ENCODE measurements at places on chromosomes 11 and 22.

GRCh38 chr11:22703591-22703990 lies 37.2 kb downstream of the GAS2 start:
- DNase-seq: no peak

- DNase-seq: no peak
Observed at GRCh38 chr22:47558828-47559700, 796.6 kb downstream of the TBC1D22A start.

GRCh38 chr11:129658526-129658867 lies 157.2 kb upstream of the TMEM45B start:
- DNase-seq: no peak

DNA sequence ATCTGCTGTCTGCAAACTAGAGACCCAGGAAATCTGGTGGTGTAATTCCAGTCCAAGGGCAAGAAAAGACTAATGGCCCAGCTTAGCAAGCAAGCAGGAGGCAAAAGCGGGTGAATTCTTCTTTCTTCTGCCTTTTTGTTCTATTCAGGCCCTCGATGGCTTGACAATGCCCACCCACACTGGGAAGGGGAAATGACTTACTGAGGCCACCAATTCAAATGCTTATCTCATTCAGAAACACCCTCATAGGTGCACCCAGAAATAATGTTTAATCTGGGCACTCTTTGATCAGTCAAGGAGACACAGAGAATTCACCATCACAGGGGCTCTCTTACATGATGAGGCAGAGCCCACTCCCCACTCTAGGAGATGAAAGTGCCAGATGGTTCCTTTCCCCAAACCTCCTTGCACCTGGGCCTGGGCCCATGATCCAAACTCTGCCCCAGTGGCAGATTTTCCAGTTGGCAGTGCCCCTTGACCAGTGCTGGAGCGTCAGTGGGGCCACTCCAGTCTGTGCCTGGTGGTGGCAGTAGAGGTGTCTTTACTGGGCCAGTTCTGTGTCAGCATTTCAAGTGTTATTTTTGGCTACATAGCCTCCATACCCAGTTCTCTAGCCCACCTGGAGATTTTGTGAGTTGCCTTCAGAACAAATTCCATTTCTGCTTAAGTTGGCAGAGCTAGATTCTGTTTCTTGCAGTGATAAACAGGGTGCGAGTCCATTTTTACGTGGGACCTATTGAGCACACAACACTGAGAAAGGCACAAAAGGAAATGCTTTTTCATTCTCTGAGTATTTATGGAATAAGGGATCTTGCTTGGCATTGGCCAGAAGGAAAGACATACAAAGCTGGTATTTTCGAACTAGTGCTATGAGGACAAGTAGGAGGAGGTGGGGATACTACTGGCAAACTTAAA lies 7.5 kb downstream of the ELMOD1 start:
- no peak for DNase-seq

GRCh38 chr11:74671520-74672196 lies 59.6 kb downstream of the CHRDL2 start:
- no peak for DNase-seq

DNA sequence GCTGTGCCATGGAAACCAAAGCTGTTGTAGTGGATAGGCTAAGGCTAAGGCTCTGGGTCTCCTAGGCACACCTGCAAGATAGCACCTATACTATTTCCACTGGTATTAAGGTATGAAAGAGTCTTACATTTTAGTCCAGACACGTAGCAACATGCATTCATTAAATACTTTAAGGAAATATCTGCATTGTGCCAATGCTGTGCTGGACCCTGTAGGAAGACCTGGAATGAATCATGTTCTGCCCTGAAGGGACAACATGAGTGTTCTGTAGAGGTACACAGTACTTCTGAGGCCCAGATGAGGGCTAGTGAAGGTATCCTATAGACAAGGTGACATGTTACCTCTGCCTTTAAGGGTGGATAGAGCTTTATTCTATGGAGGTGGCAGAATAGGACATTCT lies 35.2 kb upstream of the RRM1 start:
- DNase-seq: no peak

- no peak for DNase-seq
Observed at GRCh38 chr11:120116966-120117365, 20.9 kb downstream of the TRIM29 start.

DNA sequence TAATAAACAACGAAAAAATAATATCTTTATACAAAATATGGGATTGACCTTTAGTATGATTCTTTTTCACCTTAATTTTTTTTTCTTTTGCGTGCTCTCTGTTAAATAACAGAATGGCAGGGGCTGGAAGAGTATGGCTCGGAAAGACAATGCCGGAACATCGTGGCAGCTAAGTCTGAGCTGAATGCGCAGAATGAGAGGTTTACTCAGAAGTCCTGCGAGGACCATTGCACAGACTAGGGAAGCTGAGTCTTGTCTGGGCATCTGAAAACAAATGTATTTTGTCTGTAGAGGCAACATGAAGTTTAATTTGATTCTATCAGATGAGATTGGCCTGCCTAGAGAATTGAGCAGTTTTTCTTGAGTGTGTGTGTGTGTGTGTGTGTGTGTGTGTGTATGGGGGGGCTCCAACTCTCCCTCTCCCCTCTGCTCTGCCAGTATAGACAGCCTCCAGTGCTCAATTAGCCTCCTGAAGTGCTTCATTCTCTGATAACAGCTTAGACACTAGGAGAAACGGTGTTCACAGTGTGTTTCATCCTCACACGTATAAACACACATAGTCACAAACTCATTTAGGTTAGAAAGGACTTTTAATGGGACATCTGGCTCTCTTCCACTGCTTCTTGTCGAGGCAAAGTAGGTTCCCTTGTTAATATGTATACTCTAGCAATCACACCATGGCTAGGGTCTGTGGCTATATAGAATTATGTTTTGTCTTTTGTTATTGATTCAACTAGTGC lies 244.3 kb upstream of the SORL1-AS1 start:
- DNase-seq: no peak

GRCh38 chr11:64124147-64124546 lies 41.8 kb downstream of the MACROD1 start:
- no peak for DNase-seq

DNA sequence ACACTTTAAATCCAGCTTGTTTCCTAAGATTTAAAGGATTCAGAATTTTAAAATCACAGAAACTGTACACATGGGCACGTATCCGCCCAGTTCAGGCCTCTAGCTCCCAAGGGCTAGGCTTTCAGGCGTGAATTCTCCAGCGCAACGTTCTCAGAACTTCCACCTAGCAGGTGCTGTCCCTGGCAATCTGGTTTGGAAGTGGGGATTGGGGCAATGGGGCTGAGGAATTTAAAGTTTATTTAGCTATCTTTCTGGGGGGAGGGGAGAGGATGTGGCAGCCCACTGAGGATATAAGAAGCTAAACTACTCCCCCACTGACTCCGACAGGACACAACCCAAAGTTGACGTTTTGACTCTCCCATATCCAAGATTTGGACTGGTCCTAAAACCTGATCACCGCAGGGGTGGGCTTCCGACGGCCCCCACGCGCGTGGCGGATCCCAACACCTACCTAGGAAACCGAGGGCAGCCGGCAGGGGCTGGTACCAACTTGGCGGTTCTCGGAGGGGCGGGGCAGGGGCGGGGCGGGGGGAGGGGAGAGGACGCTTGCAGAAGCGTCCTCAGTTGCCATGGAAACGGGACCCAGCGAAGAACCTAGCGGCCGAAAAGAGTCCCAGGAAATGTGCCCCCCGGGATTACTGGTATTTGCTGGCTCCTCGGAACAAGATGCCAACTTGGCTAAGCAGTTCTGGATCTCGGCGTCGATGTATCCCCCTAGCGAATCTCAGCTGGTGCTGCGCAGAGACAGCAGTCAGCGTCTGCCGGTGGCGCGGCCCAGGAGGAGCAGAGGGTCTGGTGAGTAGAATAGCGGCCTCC lies at the start of gene HOATZ:
Gene HOATZ, plus strand, starts transcription at position 563 of the 816 bp plus-strand sequence. Its CDS starts 7 bp downstream, at position 570.
- DNase-seq: no peak

- no peak for DNase-seq
Observed at GRCh38 chr11:95086836-95087570, 2.6 kb upstream of the ENDOD1 start.
